Activated CD8-positive, alpha-beta memory T cell treated with anti-CD3 and anti-CD28 coated beads for 1 hour (primary cell): ENCODE measurements at places on chromosomes 2 and 18.

GRCh38 chr18:60554967-60555366, 182.4 kb upstream of the MC4R start:
- no peak for DNase-seq

GRCh38 chr2:215368493-215368809, 56.6 kb downstream of the ATIC start:
- DNase-seq = no peak

GRCh38 chr2:30665761-30666265, 141.4 kb downstream of the CAPN13 start:
- no peak for DNase-seq

GRCh38 chr2:239396881-239397681, 3.7 kb downstream of the HDAC4 start:
- DNase-seq = no peak

GRCh38 chr2:205193836-205194228, 488.5 kb upstream of the NRP2 start:
- DNase-seq = no peak

DNA sequence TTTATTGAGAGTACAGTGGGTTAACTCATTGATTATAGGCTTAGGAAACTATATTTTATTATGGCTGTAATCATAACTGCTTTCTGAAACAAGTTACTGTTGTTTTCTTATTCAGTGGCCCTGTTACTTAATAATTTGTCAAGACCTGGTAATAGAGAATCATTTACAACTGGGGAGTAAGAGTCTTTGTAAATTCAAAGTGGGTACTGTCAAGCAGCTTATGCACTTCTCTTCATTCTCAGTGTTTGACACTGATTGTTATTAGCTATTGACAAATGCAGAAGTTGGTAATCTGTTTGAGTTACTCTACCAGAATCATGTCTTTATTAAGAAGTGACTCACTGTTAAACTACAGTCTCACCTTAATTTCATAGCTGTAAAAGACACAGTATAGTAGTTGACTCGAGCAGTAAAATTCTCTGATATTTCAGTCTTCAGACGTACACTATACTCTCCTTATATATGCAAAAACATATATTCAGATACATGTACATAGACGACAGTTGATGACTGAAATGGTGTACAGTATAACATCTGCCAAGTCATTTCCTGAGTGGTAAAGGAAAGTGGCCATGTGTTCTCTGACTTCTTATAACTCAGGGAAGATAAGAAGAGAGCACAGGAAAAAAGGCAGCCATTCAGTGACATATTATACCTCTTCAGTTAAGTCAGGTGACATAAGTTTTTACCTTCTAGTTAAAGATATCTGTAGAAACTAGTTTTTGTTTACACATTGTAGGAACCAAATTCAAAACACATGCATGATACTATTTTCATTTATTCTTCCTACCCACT, 36.0 kb upstream of the TTC27 start:
- DNase-seq = no peak

- DNase-seq = no peak
Measured at GRCh38 chr2:33391529-33392255, 84.8 kb upstream of the RASGRP3 start.

- DNase-seq = no peak
Measured at GRCh38 chr2:1692342-1692741, 52.0 kb downstream of the PXDN start.

DNA sequence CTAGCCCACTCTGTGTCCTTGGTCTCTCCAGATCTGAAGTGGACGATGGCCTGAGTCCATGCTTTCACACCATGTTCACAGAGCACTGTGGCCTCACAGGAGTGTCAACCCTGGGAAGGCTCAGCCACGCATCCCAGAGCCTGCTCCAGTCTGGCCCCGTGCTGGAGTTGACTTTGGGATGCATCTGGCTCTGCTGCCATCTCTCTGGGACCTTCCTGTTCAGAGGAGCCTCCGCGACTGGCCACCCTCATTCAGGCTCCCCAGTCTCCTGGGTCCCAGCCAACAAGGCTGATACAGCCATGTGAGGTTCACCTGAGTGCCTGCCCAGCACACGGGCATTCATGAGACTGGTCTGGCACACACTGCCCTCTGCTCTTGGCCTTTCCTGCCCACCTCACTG, 199.7 kb upstream of the RAB6C start:
- no peak for DNase-seq

DNA sequence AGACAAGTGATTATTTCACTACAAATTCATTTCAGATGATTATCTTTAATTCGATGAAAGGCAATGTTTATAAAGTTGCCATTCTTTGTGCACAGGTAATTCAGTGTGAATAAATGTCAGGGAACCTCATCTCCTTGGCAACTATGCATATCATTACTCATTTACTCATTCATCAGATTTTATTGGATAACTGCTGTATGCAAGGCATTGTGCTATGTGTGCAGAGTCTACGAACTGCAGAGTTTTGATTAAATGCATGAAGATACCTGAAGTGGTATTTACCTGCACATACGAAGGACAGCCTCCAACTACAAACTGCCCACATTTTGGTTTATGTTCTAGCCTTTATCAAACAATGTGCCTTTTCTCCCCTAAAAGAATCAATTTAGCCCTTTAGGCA, 3.5 kb downstream of the RND3 start:
- no peak for DNase-seq

DNA sequence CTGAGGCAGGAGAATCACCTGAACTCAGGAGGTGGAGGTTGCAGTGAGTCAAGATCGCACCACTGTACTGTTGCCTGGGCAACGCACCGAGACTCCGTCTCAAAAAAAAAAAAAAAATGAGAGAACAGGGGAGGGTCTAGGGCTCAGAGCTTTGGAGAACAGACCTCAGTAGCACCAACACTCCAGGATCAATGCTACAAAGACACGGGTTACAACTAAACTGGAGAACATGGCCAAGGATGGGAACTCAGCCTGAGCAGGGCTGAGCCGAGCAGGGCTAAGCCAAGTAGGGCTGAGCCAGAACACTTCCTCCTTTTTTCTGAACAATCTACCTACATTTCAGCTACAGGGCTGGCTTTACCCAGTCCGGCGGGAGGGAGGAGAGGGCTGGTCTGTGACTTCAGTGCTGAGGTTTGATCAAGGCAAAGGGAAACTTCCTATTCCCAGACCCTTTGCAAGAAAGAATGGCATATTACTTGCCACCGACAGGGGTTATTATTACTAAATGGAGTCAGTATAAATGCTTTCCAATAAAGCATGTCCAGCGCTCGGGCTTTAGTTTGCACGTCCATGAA, 2.9 kb upstream of the CASP8 start:
- no peak for DNase-seq

DNA sequence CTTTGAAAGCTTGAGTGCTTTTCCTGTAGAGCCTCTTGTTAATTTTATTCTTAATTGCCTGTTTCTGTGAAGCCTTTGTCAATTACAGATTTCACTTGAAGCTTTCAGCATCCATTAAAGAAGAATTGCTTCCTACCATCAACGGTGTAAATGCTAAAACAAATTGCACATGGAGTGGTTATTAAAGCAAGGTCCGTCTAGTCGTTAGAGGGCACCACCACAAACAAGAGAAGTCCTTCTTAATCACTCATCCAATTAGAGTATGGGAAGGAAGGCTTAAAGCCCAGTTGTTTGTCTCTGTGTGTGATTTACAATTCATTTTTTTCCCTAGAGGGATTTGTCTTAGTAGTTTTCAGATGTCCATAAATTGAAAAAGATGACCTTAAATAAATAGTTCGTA, 1.6 kb downstream of the KCNJ3 start:
- DNase-seq = no peak
